EL (cell line): ENCODE measurements at places on chromosomes 5 and 9.

DNA sequence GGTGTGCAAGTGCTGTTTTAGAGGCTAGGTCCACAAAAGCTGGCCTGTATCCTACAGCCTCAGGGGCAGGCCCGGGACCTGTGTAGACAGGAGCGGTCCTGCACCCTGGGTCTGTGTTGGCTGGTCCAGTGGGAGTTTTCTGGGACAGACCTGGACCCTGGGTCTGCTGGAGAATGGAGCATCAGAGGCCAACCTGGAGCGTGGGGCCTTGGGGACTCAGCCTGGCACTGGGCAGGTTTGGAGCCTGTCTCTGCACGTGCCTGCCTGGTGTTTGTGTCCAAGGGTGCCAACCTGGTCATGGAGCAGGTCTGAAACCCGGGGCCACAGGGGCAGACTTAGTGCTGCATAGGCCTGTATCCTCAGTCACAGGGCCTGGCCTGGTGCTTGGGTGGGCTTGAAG is 45.8 kb downstream of the SRFBP1 start:
- no peak for DNase-seq

GRCh38 chr5:147613359-147613758 is 103.5 kb upstream of the DPYSL3 start:
- DNase-seq = peak; percentile 23

DNA sequence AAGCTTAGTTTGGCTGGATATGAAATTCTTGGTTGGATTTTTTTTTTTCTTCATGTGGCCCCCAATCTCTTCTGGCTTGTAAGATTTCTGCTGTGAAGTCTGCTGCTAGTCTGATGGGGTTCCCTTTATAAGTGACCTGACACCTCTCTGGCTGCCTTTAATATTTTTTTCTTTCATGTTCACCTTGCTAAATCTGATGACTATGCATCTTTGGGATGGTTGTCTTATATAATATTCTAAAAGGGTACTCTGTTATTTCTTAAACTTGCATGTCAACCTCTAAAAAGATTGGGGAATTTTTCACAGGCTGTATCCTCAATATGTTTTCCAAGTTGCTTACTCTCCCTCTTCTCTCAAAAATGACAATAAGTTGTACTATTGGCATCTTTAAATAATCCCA is 500.0 kb downstream of the CAAP1 start:
- no peak for DNase-seq

DNA sequence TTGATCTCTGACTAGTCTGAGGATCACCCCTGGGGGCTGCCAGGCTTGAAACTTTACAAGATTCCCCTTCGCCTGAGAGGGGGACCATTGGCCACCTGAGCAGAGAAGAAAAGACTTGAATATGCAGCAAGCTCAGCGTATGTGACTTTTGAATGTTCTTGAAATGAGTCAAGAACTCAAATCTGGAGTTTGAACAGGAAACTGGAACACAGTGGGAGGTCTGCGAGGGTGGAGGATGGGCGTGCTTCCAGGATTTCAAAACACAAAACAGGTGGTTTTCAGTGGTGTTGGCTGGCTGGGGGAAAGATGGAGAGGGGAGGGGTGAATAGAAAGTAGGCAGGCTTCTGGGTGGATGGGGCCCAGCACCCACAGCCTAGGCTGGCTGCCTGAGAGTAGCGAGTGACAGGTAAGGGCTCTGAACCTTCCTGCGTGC is 40.6 kb downstream of the TMEM174 start:
- peak; percentile 83 for DNase-seq

- no peak for DNase-seq
Measured at GRCh38 chr5:39780347-39780746, 355.6 kb upstream of the DAB2 start.

- no peak for DNase-seq
Measured at GRCh38 chr9:35568196-35568595, 36.9 kb upstream of the TESK1 start.

DNA sequence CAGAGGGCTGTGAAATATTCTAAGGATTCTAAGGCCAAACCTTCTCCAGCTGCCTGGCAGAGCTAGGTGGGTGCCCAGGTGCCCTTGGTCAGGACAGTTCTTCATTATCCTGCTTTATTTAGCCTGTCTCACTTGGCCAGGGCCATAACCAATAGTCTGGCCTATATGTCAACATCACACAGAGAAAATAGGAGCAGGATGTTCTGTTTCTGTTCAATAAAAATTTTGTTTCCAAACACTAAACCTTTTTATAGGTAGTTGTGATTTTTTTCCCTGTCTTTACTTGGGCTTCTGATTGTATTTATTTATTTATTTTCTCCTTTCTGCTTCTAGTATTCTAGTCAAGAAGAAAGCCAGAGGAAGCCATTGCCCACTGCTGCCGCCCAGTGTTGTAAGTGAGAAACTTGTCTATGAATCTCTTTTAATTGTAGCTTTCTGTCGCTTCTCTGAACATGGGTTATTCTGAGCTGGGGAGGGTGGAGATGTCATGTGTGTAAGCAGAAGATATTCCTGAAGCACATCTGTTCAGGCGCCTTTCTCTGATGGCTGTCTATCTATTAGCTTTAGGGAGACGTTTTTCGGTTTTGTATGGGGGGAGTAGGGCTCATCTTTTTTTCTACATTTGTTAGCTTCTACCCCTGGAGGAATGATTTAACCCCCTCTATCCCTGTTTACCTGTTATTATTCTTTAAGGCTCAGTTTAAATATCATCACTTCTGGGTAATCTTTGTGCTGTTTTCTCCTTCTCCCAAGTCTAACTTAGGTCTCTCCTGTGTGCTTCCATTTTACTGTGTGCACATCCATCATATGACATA is 97.1 kb downstream of the UNC13B start:
- DNase-seq = peak; percentile 72

- DNase-seq = no peak
Measured at GRCh38 chr5:134328619-134329018, 38.4 kb downstream of the CDKL3 start.

DNA sequence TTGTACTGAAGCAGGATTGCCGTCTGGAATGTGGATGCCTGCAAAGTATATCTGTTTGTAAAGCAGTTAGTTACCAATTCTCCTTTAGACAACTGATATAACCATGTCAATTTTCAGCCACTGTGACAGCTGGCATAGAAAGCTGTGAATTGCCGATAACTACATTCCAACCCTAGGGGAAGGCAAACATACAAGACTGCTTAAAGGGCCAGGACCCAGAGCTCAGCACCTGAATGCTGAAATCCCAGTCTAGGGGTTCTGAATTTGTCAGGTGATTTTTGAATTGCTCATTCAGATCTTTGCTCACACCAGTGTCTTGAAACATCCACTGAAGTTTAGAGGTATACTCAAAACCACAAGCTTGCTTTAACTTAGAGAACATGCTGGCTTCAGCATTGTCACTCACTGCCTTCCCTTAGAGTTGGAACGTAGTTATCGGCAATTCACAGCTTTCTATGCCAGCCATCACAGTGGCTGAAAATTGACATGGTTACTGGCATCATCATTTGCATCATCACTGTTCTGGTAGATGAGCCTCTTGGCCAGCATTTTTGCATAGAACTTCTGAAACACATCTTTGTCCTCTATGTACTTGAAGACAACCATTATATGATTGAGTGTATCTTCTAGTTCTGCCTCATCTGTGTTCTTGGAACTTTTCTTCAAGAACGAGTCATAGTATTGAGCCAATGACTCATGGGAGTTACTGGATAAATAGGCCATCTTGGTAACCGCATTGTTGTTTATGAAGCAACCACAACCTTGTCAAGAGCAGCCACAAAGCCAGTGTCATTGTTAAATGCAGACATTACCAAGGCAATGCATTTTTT is 82.1 kb downstream of the CCDC192 start:
- DNase-seq = peak; percentile 85

DNA sequence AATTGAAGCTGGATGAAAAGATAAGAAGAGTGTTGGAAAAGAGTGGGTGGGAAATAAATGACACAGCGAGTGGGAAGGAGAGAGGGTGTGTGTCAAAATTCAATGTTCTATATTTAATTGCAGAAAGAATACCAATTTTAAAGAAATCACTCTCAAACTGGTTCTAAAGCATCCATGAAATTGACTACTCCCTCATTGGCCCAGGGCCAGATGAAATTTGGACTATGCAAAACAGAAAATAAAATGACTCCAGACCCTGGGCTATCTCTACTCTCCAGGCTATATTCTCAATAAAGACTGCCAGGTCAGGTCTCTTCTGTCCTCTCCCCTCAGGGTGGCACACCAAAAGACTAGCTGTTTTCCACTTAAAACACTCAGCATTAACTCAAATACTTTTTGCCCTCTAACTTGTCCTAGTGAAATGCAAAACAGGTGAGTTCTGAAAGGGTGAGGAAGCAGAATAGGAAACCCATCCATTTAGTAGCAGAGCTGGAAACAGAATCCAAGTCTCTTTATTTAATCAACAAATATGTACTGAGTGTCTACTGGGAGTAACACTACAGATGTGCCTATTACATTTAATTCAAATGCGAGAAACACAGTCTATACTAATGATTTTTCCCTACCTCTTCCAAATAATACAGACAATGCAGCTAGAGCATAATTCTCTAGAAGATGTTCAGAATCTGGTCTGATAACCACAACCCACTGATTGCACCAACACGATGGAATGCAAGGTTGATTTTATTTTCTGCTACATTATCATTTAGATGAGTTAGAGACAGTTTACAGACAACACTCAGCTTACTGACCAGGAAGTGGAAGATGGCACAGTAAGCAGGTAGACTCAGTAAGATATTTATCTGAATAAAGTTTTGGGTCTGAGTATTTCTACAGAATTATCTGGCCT is 42.1 kb downstream of the EFCAB9 start:
- peak; percentile 39 for DNase-seq
